ENCODE measurements at places on chromosomes 16 and 17.

- no peak for DNase-seq
Observed at GRCh38 chr16:46775214-46775613, 27.1 kb upstream of the MYLK3 start.

GRCh38 chr17:29716566-29716965, 93.9 kb upstream of the CORO6 start:
- DNase-seq, result no peak

GRCh38 chr16:73738266-73738665, 558.3 kb upstream of the PSMD7 start:
- DNase-seq, result no peak

DNA sequence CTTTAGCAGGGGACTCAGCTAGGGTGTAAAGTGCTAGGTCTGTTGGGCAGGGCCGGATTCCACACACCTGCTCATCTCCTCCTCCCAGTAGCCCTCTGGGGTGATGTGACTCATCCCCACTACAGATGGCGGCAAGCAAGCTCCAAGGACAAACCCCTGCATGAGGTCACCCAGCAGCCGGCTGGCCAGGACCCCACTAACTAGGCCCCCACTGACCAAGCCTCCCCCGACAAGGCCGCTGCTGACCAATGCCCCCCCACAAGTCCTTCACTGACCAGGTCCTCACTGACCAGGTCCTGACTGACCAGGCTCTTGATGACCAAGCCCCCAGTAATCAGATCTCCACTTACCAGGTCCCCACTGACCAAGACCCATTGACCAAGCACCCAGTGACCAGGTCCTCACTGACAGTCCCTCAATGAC, 36.7 kb downstream of the TNFRSF13B start:
- no peak for DNase-seq

GRCh38 chr16:9971907-9972306, 210.3 kb downstream of the GRIN2A start:
- DNase-seq, result no peak

GRCh38 chr17:80895366-80895765, 96.3 kb upstream of the CHMP6 start:
- no peak for DNase-seq

GRCh38 chr17:40345161-40345993, 19.2 kb downstream of the GJD3 start:
- DNase-seq, result no peak

GRCh38 chr16:88642881-88643643, 4.7 kb downstream of the IL17C start:
- DNase-seq, result no peak

DNA sequence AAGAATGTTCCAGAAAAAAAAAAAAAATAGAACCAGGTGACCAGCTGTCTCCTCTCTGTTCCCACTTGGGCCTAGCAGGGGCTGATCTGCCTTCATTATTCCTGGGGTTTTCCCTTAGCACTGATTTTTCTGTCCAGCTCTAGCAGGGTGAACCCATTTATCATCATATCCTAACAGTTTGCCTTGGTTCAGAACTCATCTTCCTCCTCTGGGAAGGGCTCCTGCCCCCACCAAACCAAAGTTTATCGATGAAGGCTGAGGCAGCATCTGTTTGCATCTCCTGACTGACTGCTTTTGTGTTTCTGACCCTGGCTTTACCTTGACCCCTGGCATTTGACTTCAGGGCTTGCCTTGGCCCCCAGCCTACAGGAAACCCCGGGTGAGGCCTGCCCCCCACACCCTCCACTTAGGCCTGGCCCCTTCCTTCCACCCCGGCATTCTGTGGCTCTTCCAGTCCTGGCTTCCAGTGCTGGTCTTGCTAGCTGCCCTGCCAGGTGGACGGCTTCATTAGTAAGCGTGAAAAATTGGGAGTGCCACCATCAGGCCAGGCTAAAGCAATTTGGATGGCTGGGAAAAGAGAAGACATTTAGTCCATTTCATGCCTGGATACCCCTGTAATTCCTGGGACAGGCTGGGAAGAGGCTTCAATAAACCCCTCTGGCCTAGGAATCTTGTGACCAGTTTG, 164.9 kb downstream of the CCDC182 start:
- DNase-seq, result no peak
